ENCODE measurements at places on chromosomes 7 and 10.

DNA sequence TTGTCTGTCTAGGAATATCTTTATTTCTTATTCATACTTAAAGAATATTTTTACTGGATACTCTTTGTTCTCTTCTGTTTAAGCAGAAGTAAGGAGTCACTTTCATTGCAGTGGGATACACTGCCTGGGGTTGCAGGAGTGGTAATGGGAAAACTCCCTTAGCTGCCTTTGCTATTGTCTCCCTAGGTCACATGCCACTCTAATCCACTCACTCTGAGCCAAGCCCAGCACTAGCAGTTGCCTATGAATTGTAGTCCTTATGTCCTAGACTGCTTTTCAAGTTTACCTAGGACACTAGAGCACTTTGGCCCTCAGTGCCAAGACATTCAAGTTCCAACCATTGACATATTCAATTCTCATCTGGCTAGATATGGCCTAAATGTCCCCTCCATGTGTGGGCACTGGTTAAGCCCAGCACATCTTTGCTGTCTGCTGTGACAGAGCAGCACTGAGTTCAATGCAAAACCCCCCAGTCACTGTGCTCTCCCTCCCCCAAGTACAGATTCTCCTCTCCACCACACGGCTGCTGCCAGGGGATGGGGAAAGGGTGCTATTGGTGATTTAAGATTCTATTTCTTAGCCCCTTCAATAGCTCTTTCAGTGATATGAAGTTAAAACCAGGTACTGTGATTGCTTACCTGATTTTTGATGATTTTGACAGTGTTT, 991.7 kb upstream of the KCND2 start:
- H3K27ac ChIP-seq, result no peak overlapping the region
- H3K4me3 ChIP-seq, result no peak overlapping the region
- no peaks in the 10 kb centered on the region for H3K27me3 ChIP-seq
- no peaks in the 10 kb centered on the region for H3K36me3 ChIP-seq

GRCh38 chr10:52030051-52030790, 283.9 kb upstream of the DKK1 start:
- H3K27me3 ChIP-seq, result no peaks in the 10 kb centered on the region
- H3K27ac ChIP-seq, result no peak overlapping the region
- no peaks in the 10 kb centered on the region for H3K4me1 ChIP-seq

GRCh38 chr7:95989301-95989700, 216.9 kb downstream of the DYNC1I1 start:
- no peaks in the 10 kb centered on the region for H3K36me3 ChIP-seq
- no peak for DNase-seq
- H3K27me3 ChIP-seq, result peaks cover 11% of the 10 kb centered on the region
- no peak overlapping the region for H3K27ac ChIP-seq

GRCh38 chr10:3231951-3232730, 59.6 kb upstream of the PITRM1 start:
- H3K4me1 ChIP-seq, result peaks cover 16% of the 10 kb centered on the region
- no peak for DNase-seq
- H3K27ac ChIP-seq, result no peak overlapping the region
- no peaks in the 10 kb centered on the region for H3K36me3 ChIP-seq

DNA sequence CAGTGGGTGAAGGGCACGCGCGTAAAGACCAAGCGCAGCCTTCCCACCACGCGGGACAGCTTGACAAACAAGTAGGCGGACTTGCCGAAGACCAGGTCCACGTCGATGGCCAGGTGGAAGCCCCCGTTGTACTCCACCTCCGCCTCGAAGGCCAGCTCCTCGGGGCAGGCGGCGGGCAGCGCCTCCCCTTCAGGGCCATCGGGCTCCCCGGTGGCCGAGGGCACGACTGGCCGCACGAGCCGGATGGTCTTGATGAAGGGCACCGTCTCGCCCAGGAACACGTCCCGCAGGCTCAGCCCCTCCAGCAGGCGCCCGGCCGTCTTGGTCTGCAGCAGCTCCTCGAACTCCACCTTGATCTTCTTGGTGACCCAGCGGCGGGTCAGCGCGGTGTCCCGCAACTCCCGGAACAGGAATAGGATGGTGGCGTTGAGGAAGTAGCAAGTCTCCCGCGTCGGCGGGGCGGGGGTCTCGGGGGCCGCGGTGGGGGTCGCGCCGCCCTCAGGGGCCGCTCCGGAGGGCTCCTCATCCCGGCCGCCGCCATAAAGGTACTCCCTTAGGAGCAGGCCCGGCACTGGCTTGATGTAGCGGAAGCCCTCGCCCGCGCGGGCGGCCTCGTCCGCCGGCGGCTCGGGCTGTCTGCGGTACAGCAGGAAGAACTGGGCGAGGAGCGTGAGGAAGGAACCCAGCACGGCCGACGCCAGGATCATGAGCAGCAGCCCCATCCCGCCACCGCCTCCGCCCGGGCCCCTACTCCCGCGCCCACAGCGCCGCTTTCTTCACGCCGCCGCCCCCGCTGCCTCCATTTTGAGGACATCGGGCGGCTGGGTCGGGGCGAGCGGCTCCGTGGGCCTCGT, 507 bp downstream of the PDZD8 start:
- peak overlapping the region; percentile 91 for H3K4me3 ChIP-seq
- DNase-seq, result peak; percentile 18
- peak overlapping the region; percentile 80 for H3K27ac ChIP-seq
- H3K4me1 ChIP-seq, result peaks cover 36% of the 10 kb centered on the region

GRCh38 chr7:40765639-40766038, 630.8 kb downstream of the SUGCT start:
- no peak overlapping the region for H3K27ac ChIP-seq
- no peak overlapping the region for H3K4me3 ChIP-seq
- no peak for DNase-seq
- H3K4me1 ChIP-seq, result no peaks in the 10 kb centered on the region
- no peaks in the 10 kb centered on the region for H3K36me3 ChIP-seq
